NCI-H524 (cell line): ENCODE measurements at places on chromosomes 1 and 21.

- no peak for DNase-seq
Measured at GRCh38 chr1:191034132-191034531, 556.5 kb upstream of the BRINP3 start.

- peak; percentile 6 for DNase-seq
Measured at GRCh38 chr1:170619241-170620028, 44.5 kb upstream of the PRRX1 start.

DNA sequence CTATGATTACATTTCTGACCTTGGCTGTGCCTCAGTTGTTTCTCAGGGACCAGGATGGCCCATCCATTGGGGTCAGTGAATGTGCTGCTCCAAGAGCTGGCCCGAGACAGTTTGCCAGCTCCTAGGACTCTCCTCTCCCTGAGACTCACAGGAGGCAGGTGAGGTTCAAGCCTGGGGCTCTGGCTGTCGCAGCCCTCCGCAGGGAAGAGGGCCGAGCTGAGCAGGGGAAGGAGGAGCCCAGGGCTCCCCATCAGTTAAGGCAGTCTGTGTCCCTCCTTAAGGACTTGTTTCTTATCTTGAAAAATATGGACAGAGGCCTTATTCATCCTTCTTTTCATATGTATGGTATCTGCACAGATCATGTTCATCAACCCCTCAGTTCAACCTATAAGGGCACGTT is 26.6 kb upstream of the SARS1 start:
- no peak for DNase-seq

- DNase-seq = no peak
Measured at GRCh38 chr1:175802407-175803123, 59.2 kb upstream of the TNR start.

DNA sequence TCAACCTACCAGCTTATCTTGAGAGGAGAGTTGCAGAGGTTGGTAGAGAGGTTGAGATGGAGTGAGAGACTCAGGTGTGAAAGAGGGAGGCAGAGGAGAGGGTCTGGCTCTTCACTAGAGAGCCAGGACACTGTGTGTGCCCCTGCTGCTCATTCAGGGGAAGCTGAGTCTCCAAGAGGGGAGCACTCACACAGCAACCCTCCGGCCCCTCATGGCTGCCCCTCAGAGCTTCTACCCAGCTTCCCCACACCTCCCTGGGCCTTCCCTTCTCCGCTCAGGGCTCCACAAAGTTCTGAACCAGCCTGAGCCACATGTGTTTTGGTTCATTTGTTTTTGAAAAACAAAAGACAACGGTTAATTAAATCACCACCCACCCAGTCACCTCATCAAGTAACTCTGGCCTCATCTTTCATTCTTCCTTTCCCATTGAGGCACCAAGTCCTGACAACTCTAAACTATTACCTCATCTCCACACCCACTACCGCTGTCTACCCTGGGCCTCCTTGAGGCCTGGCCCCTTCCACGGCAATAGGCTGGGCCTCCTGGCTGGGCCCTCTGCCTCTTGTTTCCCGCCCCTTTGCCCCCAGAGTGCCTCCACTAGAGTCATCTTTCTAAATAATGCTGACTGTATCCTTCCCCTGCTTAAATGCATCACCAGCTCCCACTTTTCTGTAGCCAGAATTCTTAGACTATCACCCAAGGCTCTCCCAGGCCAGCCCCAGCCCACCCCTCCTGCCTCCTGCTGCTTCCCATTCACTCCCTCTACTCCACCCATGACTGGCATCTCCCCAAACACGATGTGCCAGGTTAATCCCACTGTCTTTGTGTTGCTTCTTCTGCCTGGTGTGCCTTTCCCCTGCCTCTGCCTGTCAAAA is 33.0 kb downstream of the TNNT2 start:
- DNase-seq = no peak

- no peak for DNase-seq
Measured at GRCh38 chr1:235992346-235992745, 72.5 kb downstream of the NID1 start.

GRCh38 chr1:229119161-229119560 is 151.8 kb upstream of the RAB4A start:
- no peak for DNase-seq

DNA sequence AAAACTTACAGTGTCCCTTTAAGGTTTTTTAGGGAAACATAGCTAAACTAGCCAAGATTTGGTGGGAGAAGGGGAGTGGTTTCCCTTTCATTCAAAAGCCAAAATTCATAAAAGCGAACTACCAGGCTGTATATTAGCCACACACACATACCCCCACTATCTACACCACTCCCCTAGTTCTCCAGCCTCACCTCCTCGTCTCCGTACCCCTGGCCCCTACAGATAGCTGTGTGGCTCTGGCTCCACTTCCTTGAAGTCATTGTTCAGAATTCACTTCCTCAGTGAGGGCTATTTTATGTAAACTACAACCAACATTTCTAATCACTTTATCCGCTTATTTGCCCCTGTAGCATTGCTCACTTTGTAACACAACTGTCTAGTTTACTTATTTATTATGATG is 5.3 kb upstream of the DPH5 start:
- no peak for DNase-seq

GRCh38 chr21:39714331-39714730 is 30.7 kb upstream of the IGSF5 start:
- no peak for DNase-seq

DNA sequence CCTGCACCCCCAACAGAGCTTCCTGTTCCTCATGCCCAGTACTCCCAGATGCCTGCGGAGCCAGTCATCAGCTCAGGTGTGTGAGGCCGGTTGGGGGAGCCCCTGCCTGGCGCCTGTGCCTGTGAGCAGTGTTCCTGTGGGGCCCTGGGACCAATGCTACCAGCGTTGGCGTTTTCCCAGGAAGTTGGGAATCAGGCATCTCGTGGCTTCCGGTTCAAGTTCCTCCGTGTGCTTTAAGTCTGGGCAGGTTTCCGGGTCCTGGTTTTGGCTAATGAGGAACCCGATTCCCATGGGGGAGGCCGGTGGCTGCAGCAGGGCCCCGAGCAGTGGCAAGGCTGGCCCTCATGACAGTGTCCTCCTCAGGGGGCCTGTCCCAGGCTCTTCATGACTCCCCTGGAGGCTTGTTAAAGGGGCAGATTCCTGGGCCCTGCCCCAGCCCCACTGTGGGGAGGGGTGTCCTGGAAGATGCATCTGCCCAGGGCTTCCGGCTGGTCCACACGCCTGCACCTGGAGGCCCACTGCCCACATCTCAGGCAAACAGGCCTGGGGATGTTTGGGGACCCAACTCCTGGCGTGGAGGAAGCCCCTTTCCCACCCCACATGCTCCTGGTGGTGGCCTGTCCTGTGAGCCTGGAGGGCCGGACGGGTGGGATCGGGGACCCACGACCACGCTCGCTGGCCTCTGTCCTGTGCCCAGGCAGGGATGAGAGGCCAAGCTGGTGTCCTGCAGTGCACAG is 26.2 kb downstream of the TP73 start:
- no peak for DNase-seq

DNA sequence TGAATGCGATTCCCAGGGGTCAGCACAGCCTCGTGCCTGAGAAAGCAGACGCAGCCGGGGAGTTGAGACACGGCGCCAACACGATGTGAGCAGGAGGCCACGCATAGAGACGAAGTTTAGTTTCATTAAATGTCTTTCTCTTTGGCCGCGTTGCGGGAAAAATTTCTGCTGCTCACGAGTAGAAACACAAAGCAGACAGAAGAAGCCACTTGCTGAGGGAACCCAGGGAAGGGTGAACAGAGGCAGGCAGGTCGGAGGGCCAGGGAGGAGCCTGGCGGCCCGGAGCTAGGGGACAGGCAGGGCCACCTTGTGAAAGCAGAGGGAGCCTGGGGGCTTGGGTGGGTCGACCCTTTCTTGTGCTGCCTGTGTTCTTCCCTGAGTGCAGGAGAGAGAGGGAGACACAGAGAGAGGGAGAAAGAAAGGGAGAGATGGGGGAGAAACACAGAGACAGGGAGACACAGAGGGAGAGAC is 33.2 kb downstream of the POFUT2 start:
- DNase-seq = no peak

GRCh38 chr1:89931964-89932363 is 62.9 kb upstream of the ZNF326 start:
- no peak for DNase-seq

- no peak for DNase-seq
Measured at GRCh38 chr21:45330075-45330781, 42.5 kb upstream of the POFUT2 start.

DNA sequence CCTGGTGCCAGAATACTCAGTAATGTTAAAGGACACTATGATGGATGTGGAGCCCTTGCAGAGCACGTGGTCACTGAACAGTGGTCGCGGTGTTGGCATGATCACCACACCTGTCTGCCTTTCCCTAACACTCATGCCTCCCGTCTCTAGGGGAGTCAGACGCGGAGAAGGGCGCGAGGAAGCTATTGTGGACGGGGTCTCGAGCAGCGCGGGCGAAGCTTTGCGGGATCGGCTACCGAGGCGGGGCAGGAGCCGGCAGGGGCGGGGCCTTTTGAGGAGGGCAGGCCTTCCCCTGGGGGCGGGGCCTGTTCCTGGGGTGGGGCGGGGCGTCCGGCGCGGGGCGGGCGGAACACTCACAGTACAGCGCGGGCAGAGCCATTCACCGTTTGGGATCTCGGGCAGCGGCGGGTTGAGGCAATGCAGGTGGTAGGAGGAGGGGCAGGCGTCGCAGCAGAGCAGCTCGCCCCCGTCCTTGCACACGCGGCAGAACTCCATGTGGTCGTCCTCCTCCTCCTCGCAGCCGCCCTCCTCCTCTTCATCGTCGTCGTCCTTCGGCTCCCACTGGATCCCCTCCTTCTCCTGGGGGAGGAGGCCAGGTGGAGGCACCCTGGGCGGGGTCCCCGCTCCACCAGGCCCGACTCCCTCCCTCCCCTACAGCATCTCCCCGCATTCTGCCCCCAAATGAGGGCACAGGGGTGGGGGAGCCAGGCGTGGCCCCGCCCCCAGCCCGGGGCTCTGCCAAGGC is 31.5 kb downstream of the CHD5 start:
- DNase-seq = no peak

- DNase-seq = no peak
Measured at GRCh38 chr1:233667741-233668140, 53.8 kb downstream of the KCNK1 start.

- DNase-seq = no peak
Measured at GRCh38 chr1:11400155-11400554, 78.8 kb upstream of the DISP3 start.
